Nephron progenitor cell (in vitro differentiated cells): ENCODE measurements at places on chromosomes 5 and 9.

GRCh38 chr5:141384471-141385267 lies 2.1 kb downstream of the PCDHGA7 start:
- H3K36me3 ChIP-seq: peaks cover 38% of the 10 kb centered on the region
- no peak overlapping the region for H3K4me3 ChIP-seq
- H3K4me1 ChIP-seq: no peaks in the 10 kb centered on the region
- peaks cover under 1% of the 10 kb centered on the region for H3K27me3 ChIP-seq

GRCh38 chr5:13692172-13692571 lies 252.3 kb downstream of the DNAH5 start:
- no peaks in the 10 kb centered on the region for H3K4me1 ChIP-seq
- H3K36me3 ChIP-seq: no peaks in the 10 kb centered on the region
- DNase-seq: no peak
- H3K4me3 ChIP-seq: no peak overlapping the region

- H3K36me3 ChIP-seq: peaks cover 10% of the 10 kb centered on the region
- peaks cover 3% of the 10 kb centered on the region for H3K4me1 ChIP-seq
- no peak overlapping the region for H3K27ac ChIP-seq
- no peak for DNase-seq
- peaks cover 13% of the 10 kb centered on the region for H3K27me3 ChIP-seq
Observed at GRCh38 chr9:113471566-113471965, 8.0 kb downstream of the RGS3 start.

- no peak for DNase-seq
- no peak overlapping the region for H3K27ac ChIP-seq
- H3K27me3 ChIP-seq: no peaks in the 10 kb centered on the region
- H3K4me1 ChIP-seq: peaks cover 22% of the 10 kb centered on the region
Observed at GRCh38 chr9:8717146-8717545, 917.6 kb upstream of the DMAC1 start.

- H3K27ac ChIP-seq: peak overlapping the region; percentile 85
- DNase-seq: no peak
- peaks cover 43% of the 10 kb centered on the region for H3K4me1 ChIP-seq
- peaks cover 62% of the 10 kb centered on the region for H3K36me3 ChIP-seq
- no peak overlapping the region for H3K4me3 ChIP-seq
- H3K27me3 ChIP-seq: no peaks in the 10 kb centered on the region
Observed at GRCh38 chr9:36416890-36417289, 16.8 kb upstream of the RNF38 start.

- no peaks in the 10 kb centered on the region for H3K4me1 ChIP-seq
- H3K4me3 ChIP-seq: no peak overlapping the region
- no peak for DNase-seq
Observed at GRCh38 chr9:75046725-75047345, 18.7 kb upstream of the CARNMT1 start.

GRCh38 chr5:127369796-127370195 lies 79.2 kb downstream of the MEGF10 start:
- H3K4me3 ChIP-seq: no peak overlapping the region
- H3K4me1 ChIP-seq: peaks cover 8% of the 10 kb centered on the region
- H3K27me3 ChIP-seq: peaks cover 4% of the 10 kb centered on the region
- no peaks in the 10 kb centered on the region for H3K36me3 ChIP-seq
- no peak for DNase-seq

GRCh38 chr9:134748591-134748990 lies 107.0 kb downstream of the COL5A1 start:
- no peak overlapping the region for H3K27ac ChIP-seq
- no peaks in the 10 kb centered on the region for H3K4me1 ChIP-seq
- no peak for DNase-seq
- H3K27me3 ChIP-seq: no peaks in the 10 kb centered on the region

DNA sequence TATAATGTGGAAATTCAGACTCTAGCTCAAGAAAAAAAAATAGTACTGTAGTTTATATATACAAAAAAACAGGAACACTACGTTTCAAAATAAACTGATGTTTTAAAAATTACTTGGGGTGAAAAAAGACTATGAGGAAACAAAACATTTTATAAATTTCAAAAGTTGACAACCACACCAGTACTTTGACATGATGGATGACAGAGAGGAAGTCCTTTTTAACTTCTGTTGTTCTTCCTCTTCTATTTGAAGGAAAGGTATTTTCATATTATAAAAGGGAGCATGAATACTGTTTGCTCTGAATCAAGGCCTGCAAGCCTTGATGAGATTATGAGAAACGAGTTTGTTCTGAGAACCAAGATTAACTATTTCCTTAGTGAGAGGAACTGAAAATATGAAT lies 456.9 kb downstream of the TAF11L14 start:
- H3K4me1 ChIP-seq: no peaks in the 10 kb centered on the region
- no peaks in the 10 kb centered on the region for H3K27me3 ChIP-seq
- no peak overlapping the region for H3K4me3 ChIP-seq
- H3K27ac ChIP-seq: no peak overlapping the region

DNA sequence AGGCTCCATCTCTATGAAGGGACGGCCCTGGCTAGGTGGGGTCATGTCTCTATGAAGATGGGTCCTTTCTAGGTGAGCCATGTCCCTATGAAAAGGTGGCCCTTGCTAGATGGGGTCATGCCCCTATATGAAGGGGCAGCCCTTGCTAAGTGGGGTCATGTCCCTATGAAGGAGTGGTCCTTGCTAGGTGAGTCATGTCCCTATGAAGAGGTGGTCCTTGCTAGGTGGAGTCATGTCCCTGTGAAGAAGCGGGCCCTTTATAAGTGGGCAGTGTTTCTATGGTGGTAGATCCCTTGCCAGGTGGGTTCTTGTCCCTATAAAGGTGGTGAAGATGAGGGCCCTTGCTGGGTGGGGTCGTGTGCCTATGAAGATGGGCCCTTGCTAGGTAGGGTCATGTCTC lies 283.0 kb upstream of the IRX2 start:
- no peak overlapping the region for H3K27ac ChIP-seq
- no peaks in the 10 kb centered on the region for H3K36me3 ChIP-seq
- DNase-seq: no peak
- no peak overlapping the region for H3K4me3 ChIP-seq
- peaks cover 48% of the 10 kb centered on the region for H3K4me1 ChIP-seq

- H3K36me3 ChIP-seq: no peaks in the 10 kb centered on the region
- DNase-seq: no peak
- H3K4me1 ChIP-seq: no peaks in the 10 kb centered on the region
Observed at GRCh38 chr5:3342271-3343100, 253.1 kb upstream of the IRX1 start.

DNA sequence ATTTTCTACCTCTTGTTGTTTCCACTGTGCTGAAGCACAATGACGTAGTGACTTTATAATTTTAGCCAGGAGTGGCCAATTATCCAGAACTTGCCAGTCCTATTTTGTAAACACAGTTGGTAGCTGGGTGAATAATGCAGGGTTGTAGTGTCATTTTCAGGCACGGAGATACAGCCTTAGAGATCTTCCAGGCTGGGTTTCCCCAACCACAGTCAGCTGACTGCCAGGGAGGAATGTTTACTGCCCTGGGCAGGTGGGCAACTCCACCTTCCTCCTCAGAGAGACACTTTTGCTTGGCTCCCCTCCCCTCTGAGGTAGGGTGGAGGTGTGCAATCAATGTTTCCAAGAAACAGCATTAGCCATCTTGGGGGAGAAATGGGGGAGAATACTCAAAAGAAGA lies 228.1 kb upstream of the NR4A3 start:
- no peaks in the 10 kb centered on the region for H3K4me1 ChIP-seq
- DNase-seq: no peak
- H3K27me3 ChIP-seq: no peaks in the 10 kb centered on the region
- H3K36me3 ChIP-seq: no peaks in the 10 kb centered on the region
- no peak overlapping the region for H3K4me3 ChIP-seq

DNA sequence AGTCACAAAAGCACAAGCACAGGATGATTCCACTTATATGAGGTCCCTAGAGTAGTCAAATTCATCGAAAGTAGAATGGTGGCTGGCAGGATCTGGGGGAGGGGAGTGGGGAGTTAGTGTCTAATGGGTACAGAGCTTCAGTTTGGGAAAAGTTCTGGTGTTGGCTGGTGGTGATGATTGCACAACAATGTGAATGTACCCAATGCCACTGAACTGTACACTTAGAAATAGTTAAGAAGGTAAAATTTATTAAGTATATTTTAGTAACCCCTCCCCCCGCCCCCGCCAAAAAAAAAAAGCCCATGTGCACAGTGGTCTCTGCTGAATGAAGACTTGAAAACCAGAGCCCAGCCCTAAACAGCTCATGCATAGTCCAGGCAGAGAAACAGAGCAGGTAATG lies 24.8 kb upstream of the GTF3C5 start:
- peaks cover 16% of the 10 kb centered on the region for H3K4me1 ChIP-seq
- no peak overlapping the region for H3K27ac ChIP-seq
- H3K4me3 ChIP-seq: no peak overlapping the region

GRCh38 chr9:135618866-135619598 lies 20.3 kb downstream of the GLT6D1 start:
- H3K36me3 ChIP-seq: no peaks in the 10 kb centered on the region
- peaks cover 5% of the 10 kb centered on the region for H3K4me1 ChIP-seq
- H3K4me3 ChIP-seq: no peak overlapping the region
- no peak for DNase-seq
- peaks cover 15% of the 10 kb centered on the region for H3K27me3 ChIP-seq

GRCh38 chr5:158899211-158899610 lies 200.5 kb downstream of the EBF1 start:
- H3K27me3 ChIP-seq: peaks cover 16% of the 10 kb centered on the region
- DNase-seq: no peak
- H3K4me1 ChIP-seq: peaks cover 12% of the 10 kb centered on the region

DNA sequence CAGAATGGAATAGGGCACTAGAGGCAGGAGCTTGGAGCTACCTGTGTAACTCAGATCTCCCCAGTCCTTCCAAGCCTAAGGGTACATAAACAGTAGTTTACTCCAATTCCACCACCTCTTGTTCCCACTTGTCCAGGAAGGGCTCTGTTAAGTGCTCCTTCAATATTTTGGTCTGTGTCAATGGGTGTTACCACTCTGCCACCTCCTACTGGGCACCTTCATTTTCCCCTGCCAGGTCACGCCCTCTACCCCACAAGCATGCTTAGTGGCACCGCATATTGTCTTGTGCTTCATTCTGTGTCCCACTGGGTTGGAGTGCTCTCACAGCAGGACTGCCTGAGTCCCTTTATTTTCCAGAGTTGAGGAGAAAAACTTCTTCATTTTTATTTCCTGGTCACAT lies 459.8 kb downstream of the ARHGEF28 start:
- H3K4me1 ChIP-seq: peaks cover 25% of the 10 kb centered on the region
- peaks cover 12% of the 10 kb centered on the region for H3K27me3 ChIP-seq
- no peak overlapping the region for H3K27ac ChIP-seq
- H3K4me3 ChIP-seq: no peak overlapping the region
- DNase-seq: no peak

DNA sequence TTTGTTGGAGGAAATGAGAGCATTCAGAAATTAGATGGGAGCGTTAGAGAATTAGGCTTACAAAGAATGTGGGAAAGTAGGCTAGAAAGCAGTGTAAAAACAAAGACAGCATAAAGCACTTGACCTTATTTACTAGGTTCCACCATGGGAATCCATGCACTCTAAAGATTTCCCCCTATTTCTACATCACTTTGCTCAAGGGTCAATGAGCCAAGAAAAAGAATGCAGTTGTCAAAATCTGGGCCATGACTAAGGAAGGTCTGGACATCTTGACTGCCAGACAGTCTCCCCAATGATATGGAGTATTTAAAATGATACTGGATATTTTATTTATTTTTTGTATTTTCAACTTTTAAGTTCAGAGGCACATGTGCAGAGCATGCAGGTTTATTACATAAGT lies 3.4 kb downstream of the TLR4 start:
- DNase-seq: no peak
- no peak overlapping the region for H3K4me3 ChIP-seq
- H3K27me3 ChIP-seq: no peaks in the 10 kb centered on the region
- peaks cover 36% of the 10 kb centered on the region for H3K4me1 ChIP-seq
- H3K36me3 ChIP-seq: no peaks in the 10 kb centered on the region

GRCh38 chr5:146291421-146292074 lies 47.1 kb upstream of the POU4F3 start:
- H3K27me3 ChIP-seq: no peaks in the 10 kb centered on the region
- H3K36me3 ChIP-seq: no peaks in the 10 kb centered on the region
- H3K4me3 ChIP-seq: no peak overlapping the region
- no peak overlapping the region for H3K27ac ChIP-seq
- peak; percentile 14 for DNase-seq

- no peak overlapping the region for H3K27ac ChIP-seq
- peaks cover 48% of the 10 kb centered on the region for H3K4me1 ChIP-seq
- peaks cover 12% of the 10 kb centered on the region for H3K36me3 ChIP-seq
- H3K4me3 ChIP-seq: no peak overlapping the region
- no peak for DNase-seq
Observed at GRCh38 chr5:78827725-78828124, 157.4 kb downstream of the ARSB start.

DNA sequence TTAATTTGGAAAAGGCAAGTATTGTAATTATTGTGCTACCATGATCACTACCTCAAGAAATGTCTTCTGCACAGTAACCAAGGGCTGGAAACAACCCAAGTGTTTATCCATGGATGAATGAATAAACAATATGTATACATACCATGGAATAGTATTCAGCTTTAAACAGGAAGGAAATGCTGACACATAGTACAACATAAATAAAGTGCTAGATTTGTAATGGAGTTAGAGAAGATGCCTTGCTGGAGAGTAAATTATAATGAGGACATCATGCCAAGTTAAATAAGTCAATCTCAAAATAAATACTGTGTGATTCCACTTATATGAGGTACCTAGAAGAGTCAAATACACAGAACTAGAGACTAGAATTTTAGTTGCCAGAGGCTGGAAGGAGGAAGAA lies 160.0 kb downstream of the CCDC192 start:
- H3K36me3 ChIP-seq: peaks cover 5% of the 10 kb centered on the region
- no peak overlapping the region for H3K27ac ChIP-seq
- peaks cover 7% of the 10 kb centered on the region for H3K4me1 ChIP-seq
- no peaks in the 10 kb centered on the region for H3K27me3 ChIP-seq
- no peak overlapping the region for H3K4me3 ChIP-seq
- DNase-seq: no peak

- H3K27ac ChIP-seq: peak overlapping the region; percentile 18
- peaks cover 24% of the 10 kb centered on the region for H3K4me1 ChIP-seq
- H3K27me3 ChIP-seq: peaks cover 4% of the 10 kb centered on the region
- no peaks in the 10 kb centered on the region for H3K36me3 ChIP-seq
Observed at GRCh38 chr9:113380869-113381378, 4.1 kb upstream of the HDHD3 start.

GRCh38 chr9:37574241-37574721 lies 1.9 kb downstream of the FBXO10 start:
- H3K27me3 ChIP-seq: peaks cover 5% of the 10 kb centered on the region
- no peak for DNase-seq
- H3K27ac ChIP-seq: peak overlapping the region; percentile 96
